CD4-positive, alpha-beta T cell treated with Interleukin-4 for 4 hours (primary cell): ENCODE measurements at places on chromosomes 11 and 22.

- no peak for DNase-seq
These were observed 30.0 kb downstream of the LRRC32 start for GRCh38 chr11:76640501-76640900.

DNA sequence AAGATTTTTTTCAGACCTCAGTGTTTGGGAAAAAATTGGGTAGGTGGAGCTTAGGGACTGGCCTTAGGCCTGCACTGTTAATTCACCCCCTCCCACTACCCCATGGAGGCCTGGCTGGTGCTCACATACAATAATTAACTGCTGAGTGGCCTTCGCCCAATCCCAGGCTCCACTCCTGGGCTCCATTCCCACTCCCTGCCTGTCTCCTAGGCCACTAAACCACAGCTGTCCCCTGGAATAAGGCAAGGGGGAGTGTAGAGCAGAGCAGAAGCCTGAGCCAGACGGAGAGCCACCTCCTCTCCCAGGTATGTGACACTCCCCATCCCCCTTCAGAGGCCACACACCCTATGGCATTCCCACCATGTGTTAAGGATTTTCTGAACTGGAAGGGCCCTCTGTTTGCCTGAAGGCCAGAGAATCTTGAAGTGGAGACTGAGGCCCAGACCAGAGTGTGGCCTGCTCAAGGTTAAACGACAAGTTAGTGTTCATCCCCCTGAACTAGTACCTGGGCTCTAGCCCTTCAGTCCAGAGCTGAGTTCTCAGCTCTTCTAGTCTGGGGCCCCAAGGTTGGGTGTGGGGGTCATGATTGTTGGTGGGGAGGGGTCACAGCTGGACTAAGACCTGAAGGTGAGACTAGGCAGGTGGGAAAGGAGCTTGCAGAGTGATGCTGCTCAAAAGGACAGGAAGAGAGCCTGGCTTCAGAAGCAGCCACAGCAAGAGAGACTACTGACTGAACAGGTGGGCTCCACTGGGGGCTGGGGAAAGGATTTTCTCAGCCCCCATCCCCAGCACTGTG lies 2.3 kb upstream of the FOLR1 start:
- DNase-seq: no peak

DNA sequence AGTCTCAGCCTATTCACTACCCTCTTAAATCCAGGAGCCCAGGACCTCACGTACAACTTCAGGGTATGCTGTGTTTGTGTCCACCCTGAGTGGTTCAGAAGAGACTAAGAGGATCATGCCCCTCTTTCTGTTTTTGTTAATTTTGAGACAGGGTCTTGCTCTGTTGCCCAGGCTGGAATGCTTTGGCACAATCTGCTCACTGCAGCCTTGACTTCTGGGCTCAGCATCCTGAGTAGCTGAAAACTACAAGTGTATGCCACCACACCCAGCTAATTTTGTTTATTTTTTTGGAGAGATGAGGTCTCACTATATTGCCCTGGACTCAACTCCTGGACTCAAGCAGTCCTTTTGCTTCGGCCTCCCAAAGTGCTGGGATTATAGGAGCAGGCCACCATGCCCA lies 118.5 kb downstream of the NAT10 start:
- no peak for DNase-seq

DNA sequence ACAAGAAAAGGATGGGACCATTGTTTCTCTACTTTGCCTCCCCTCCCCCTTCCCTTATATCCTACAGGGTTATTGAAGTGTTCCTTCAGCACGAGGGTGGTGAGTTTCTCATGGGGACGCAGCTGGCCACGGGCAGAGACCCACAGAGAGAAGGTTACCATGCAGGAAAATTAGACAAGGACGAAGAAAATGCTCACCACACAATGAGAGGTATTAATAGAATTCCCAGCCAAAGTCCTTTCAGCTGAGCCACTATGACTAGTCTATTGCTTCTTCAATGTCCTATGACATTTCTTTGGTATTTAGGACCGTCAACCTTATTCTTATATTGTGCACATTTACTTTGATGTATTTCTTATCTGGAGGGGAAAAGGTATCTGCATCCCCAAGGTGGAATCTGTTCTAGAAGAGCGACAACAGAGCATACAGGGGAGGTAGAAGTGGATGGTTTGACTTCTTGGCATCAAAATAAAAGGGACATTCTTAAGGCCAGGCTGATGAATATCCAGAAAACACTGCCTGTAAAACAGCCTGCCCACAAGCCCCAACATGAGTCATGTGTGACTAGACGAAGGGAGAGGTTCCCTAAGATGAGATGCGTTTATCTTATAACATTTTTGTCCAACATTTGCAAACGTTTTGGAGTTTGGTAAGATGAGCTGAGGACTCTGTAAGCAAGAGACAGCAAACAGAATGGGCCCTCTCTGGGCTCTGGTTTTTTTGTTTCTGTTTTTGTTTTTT lies 209.8 kb upstream of the NARS2 start:
- DNase-seq: no peak

- no peak for DNase-seq
These were observed 166.1 kb downstream of the C11orf91 start for GRCh38 chr11:33534575-33534974.

GRCh38 chr11:132742929-132743328 lies 789.4 kb downstream of the OPCML start:
- DNase-seq: no peak

GRCh38 chr11:68584097-68584496 lies 100.2 kb upstream of the GAL start:
- DNase-seq: peak; percentile 20

DNA sequence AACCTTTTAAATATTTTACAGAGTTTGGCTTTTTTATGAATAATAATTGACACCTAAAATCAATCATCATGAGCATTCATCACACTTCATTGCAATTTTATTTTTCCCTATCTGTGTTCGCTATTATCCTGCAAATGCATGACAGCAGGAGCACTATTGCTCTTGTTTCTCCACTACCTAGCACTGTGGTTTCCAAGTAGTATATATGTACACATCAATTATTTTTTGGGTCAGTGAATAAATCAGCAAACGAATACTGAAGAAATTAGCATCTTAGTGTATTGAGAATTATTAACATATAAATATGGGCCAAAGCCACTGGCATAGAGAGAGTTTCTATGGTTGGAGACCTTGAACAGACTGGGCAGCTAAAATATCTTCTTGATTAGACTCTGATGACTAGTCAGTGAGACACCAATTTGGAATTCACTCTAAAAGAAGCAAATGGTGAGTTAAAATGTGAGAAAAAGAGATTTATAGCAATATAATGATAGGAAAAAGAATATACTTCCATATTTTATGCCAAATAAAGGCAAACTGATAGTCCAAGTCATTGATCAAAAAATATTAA lies 731.1 kb upstream of the LUZP2 start:
- DNase-seq: no peak

- DNase-seq: peak; percentile 34
These were observed 10.2 kb upstream of the PDE2A start for GRCh38 chr11:72684236-72684912.

DNA sequence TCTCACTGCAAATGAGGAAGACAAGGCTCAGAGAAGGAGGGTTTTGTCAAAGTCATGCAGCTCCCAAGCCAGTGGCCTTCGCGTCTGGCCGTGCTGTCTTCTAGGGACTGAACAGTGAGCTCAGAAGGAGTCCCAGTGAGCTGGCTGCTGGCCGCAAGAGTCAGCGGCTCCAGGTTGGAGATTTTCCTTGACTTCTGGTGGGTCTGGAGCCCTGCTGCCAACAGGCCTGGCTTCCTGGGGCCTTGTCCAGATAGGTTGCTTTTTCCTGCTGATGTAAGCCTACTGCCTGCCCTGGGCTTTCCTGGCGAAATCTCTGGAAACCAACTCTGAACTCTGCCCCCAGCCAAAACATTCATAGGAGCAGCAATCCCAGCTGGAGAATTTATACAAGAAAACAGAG lies 272.7 kb upstream of the CADM1 start:
- no peak for DNase-seq

GRCh38 chr22:39997939-39998726 lies 3.4 kb downstream of the FAM83F start:
- DNase-seq: no peak

DNA sequence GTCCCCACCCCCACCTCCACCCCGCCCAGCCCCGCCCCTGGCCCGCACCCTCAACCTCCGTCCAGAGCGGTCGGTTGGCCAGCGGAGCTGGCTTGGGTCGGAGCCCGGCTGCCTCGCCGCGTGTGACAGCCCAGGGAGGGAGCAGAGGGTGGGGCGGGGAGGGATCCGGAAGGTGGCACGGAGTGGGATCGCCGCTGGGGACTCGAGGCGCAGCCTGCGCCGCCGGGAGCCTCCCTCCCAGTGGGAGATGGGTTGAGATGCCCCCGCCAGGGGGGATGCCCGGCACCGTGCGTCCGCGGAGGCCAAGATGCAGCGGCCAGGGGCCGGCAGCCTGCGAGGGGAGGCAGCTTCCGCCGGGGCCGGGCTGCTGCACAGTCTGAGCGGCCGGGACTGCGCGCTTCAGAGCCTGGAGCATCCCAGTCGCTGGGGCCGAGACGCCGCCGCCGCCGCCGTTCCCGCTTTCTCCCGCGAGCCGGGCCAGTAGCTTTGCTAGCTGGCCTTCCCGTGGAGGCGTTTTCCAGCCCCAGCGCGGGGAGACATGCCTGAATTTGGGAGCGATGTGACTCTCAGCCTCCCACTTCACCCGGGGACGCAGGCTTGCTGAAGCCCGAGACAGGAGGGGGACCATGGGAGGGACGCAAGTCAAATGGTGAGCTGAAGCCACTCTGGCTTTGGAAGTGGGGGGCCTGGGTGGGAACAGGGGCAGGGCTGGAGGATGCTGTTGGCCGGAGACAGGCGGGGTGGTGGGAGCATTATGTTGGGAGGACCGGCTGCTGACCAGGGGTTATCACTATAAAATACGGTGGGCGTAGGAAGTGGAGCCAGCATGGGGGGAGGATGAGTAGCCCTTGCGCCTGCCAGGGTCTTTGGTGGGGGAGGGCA lies 40.2 kb downstream of the DIXDC1 start:
- DNase-seq: no peak

GRCh38 chr11:35786188-35786587 lies 123.6 kb downstream of the TRIM44 start:
- no peak for DNase-seq

DNA sequence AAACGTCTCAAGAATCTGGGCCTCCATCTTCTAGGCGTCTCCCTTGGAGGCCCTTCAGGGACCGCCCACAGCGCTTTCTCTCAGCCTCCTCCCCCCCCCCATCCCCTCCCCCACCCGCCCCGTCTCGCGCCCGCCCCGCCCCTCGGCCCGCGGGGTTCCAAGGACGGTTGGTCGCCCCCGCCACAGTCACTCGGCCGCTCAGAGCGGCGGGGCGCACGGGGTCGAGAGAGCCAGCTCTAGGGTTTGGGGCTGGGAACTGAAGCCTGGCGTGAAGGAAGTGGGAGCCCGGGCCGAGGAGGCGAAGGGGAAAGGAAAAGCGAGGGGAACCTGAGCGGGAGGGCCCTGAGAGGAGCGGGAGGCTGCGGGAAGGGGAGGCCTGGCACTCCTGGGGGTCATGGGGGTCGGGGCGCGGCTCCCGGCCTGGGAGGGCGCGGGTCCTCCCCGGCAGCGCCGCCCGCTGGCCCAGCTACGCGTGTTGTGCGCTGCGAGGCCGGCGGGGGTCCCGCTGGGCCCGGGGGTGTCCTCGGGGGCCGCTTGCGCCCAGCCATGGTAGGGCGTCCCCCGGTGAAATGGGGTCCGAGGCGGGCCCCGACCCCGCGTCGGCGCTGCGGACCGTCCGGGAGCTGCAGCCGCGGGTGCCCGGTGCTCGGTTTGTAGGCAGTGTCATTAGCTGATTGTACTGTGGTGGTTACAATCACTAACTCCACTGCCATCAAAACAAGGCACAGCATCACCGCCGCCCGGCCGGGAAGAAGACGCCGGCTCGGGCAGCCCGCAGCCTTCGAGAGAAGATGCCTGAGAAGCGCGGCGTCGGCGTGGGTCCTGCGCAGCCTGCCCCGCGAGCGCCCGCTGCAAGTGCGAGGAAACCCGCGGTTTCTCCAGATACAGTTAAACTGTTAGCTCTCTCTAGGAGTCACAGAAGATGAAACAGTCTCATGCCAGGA lies at the start of gene BTG4:
BTG4 (minus strand) TSS at position 91 of the 944 bp plus-strand sequence. CDS start 13,610 bp downstream, outside the sequence.
- no peak for DNase-seq

- no peak for DNase-seq
These were observed 145.3 kb downstream of the CRYBB2 start for GRCh38 chr22:25364736-25365241.

- DNase-seq: no peak
These were observed 50.5 kb upstream of the CLMP start for GRCh38 chr11:123245567-123245966.

- no peak for DNase-seq
These were observed 21.5 kb downstream of the C22orf23 start for GRCh38 chr22:37931893-37932389.

- DNase-seq: no peak
These were observed 2.9 kb downstream of the PKNOX2 start for GRCh38 chr11:125167292-125167953.

DNA sequence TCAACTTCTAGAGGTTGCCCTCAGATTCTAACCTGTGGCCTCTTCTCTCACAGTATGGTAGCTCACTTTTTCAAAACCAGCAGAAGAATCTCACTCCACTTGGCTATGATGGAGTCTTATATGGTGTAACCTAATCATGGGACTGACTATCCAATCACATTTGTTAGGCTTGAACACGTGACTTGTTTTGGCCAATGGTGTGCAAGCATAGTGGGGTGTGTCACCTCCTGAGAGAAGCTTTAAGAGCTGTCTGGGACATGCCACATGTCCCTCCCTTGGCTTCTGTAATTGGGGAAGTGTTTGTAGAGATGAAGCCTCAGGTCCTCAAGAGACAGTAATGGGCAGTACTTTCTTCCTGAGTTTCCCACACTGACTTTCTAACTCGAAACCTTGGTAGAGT lies 12.8 kb upstream of the SMIM38 start:
- no peak for DNase-seq

- DNase-seq: no peak
These were observed 31.0 kb downstream of the IGHMBP2 start for GRCh38 chr11:68934666-68935065.

DNA sequence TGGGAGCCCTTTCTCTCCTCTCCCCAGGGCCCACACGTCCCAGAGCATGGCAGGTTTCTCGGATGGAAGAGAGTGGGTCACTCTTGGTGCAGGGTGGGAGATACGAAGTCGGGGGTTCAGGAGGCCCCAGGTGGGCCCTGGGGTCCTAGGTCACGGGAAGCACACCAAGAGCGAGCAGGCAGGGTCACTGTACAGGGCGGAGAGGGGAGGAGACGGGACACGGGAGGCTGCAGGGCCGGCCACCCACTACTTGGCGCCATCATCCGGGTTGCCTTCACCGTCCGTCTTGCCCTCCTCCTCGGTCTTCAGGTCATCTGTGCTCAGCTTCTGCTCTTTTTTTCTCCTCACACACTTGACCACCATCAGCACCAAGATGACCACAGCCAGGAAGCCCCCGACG lies 9.8 kb downstream of the SCN2B start:
- DNase-seq: no peak
